ENCODE measurements at places on chromosomes 5 and 9.
A peak's percentile ranks its signal among the peaks of the same experiment; 100 is the strongest.

DNA sequence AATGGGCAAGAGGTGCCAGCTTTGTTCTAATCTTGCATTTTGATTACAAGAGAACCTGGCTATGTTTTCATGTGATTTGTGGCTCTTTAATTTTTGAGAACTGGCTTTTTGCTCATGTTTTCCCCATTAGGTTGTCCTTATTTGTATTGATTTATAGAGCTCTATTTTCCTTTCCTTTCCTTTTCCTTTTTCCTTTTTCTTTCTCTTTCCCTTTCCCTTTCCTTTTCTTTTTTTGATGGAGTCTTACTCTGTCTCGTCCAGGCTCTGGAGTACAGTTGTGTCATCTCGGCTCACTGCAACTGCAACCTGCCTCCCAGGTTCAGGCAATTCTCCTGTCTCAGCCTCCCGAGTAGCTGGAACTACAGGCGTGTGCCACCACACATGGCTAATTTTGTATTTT is 55.5 kb downstream of the GPBP1 start:
- no peak for DNase-seq

- no peak for DNase-seq
These were observed 79.0 kb upstream of the RETREG1 start for GRCh38 chr5:16695779-16696178.

- DNase-seq = no peak
These were observed 30.9 kb downstream of the LHX6 start for GRCh38 chr9:122197882-122198281.

DNA sequence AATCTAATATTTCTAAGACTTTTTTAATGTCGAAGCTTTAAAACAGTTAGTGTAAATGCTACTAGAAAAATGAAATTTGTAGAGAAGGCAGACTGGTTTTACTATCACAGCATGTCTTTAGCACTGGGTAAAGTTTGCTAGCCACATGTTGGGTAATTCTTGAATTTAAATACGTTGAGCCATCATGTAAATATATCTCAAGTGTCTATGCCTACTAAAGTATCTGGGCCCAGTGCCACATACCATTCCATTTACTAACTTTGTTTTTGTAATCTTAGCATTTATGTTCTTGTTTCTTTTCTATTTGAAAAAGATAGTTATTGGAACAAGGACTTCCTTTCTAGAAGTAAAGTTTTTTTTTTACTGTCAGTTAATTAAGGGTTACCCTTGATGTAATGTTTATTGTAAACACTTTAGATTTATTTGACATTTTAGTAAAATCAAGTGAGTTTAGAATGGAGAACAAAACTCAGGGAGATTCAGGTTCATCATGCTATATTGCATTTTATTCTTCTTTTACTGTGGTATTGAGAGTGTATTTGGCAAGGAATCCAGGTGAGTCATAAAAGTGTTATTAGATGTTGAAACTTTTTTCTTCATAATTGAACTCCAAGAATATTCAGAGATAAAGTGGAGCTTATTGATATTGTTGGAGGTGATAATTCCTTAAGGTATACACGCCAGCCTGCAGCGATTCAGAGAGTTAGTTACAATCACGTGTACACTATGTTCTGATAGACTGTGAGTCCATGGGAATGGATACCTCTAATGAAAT is 182.4 kb downstream of the CCDC171 start:
- DNase-seq = no peak

GRCh38 chr5:165981671-165982070 is 2309.8 kb upstream of the WWC1 start:
- no peak for DNase-seq

GRCh38 chr5:176619569-176620332 is 9.8 kb upstream of the GPRIN1 start:
- DNase-seq = no peak

- no peak for DNase-seq
These were observed 92.8 kb upstream of the SLCO6A1 start for GRCh38 chr5:102591650-102592049.

DNA sequence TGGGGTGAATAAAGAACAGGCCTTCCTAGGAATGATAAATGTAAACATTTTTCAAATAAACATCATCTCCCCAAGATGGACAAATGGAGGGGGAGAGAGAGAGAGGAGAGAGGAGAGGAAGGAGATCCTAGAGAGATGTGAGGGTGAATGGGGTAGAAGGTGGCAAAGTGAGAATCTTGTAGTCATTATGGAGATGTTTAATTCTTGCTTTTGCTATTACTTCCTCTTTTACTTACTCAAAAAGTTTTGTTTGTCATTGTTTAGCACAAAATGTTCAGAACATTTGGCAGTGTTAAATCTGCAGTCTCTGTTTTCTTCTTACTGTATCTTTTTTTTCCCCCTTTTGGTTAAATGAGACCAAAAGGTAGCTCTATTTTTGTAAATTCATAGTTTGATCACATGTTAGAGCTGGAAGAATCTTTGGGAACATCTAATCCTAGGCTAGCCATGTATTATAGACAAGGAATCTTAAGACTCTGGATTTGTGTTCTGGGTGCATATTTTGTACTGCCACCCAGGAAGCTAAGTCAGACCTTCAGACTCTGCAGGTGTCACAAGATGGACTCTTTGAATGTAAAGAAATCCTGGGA is 266.1 kb downstream of the NTRK2 start:
- DNase-seq = no peak

DNA sequence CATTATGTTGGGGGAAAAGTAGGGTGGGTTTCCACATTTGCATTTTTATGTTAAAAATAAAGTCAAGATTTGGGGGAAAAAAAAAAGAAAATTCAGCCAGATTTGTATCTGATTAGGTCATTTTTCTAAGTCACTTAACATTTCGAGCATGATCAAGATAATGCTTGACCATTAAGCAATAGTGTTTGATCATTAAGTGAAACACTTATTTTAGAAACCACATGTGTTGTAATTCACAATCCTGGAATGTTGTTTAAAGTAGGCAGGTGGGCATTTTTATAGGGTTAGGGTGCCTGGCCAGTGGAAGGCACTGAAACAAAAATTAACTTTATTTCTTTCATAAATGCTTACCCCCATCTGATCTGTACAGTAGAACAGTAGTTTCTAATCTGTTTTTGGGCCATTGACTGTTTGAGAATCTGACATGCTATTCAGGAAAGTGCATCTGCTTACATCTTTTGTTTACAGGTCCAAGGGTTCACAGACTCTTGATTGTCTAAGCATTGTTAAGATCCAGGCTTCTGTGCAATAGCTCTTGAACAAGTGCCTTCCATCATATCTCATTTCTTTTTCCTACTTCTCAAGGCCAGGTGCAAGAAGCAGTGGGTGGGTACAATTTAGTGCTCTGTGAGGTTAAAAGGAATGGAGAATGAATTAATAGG is 9.1 kb downstream of the ZCCHC9 start:
- no peak for DNase-seq

DNA sequence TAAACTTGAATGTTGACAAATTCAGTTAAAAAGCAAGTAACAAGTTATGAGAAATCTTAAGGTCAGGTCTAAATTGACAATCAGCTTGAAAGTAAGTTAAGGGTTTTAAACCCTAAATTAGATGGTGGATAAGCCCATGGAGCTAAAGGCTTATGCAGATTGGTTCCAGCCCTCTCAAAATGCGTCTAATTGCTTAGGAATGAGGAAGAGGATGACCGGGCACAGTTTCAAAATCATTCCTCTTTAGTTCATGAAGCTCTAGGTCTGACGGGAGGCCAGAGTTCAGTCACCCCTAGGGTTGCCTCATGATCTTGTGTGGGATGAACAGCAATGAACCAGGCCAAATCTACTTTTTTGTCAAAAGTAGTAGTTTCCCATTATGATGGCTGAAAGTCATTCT is 75.4 kb downstream of the SLC38A9 start:
- no peak for DNase-seq

DNA sequence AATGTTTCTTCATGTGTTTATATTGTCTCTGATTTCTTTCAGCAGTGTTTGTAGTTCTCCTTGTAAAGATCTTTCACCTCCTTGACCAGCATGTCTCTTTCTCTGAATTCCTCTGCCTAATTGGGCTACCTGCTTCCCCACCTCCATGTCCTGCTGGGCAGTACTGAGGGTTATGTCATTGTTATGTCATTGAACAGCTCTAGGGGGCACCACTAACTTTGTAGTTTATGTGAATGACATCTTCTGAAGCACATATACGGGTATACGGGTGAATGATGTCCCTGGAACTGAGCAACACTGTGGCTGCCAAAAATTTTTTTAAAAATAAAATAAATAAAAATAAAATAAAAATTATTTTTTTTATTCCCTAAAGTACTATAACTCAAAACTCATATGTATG is 16.9 kb upstream of the SNCAIP start:
- no peak for DNase-seq

GRCh38 chr5:160071516-160071915 is 47.7 kb downstream of the PWWP2A start:
- DNase-seq = no peak

DNA sequence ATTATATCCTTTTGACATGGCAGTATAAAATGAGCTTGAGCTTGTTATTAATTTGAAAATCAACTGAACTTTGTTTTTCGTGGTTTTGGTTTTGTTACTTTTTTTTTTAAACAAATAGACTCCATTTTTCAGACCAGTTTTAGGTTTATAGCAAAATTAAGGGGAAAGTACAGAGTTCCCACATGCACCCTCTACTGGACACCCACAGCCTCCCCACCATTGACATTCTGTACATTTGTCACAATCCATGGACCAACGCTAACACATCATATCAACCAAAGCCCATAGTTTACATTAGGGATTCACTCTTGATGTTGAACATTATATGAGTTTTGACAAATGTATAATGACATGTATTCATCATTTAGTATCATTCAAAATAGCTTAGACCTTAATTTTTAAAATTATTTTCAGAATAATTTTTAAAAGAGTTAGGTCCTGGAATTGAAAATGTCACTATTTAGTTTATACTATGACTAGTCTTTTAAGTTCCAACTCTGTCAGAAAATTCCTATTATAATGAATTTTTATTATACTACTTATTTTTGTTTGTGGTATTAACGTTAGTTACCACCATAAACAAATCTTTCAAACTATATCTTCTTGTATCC is 35.3 kb upstream of the JMY start:
- no peak for DNase-seq

DNA sequence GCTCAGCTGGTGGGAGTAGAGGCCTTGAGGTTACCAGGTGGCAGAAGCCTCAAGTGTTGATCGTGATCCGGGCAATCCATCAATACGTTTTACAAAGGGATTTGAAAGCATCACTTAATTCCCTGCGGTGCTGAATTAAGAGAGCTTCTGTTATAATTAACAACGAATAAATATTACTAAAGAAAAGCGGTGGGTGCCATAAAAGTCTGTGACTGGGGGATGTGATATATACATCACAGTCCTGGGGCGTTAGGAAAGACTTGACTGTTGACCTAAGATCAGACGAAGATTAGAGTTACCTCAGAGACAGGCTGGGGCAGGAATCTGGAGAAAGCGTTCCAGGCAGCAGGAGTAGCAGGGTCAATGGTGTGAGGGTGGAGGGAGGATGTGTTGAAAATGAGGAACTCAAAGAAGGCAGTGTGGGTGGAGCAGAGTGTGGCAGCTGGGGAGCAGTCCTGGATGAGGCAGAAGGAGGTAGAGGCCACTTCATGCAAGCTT is 6.7 kb upstream of the C5orf63 start:
- no peak for DNase-seq

DNA sequence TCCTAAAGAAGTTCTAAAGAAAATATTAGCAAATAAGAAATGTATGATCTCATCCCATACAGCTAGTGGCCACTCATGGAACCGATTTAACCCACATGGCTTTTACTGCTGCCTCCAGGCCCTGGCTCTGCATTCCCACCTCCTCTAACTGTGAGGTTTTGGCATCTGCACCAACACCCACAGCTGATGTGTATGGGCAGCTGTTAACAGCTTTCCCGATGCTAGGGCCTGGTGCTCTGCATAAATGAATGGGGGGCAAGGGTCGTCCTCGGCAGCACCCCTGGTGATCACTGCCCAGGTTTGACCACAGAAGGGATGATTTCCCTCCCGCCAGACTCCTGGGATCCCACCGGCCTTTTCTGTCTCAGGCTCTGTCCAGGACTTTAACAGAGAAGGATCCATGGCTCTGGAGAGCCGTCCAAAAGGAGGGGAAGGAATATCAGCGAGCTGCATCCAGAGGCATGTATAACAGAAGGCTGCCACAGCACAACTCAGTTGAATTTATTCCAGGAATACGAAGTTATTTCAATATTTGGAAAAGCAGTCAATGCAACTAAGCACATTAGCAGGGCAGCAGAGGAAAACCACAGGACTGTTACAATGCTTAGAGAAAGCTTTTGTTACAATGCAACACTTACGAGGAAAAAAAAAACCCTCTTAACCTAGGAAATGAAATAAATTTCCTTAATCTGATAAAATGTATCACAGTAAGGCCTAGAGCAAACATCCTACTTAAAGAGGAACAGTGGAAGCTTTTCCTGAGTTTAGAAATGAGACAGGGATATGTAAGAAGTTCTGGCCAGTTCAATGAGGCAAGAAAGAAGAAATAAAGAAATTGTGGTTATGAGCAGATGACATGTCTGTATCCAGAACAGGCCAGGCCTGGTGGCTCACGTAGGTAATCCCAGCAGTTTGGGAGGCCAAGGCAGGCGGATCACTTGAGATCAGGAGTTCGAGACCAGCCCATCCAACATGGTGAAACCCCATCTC is 63.1 kb downstream of the NACC2 start:
- DNase-seq = peak; percentile 47

DNA sequence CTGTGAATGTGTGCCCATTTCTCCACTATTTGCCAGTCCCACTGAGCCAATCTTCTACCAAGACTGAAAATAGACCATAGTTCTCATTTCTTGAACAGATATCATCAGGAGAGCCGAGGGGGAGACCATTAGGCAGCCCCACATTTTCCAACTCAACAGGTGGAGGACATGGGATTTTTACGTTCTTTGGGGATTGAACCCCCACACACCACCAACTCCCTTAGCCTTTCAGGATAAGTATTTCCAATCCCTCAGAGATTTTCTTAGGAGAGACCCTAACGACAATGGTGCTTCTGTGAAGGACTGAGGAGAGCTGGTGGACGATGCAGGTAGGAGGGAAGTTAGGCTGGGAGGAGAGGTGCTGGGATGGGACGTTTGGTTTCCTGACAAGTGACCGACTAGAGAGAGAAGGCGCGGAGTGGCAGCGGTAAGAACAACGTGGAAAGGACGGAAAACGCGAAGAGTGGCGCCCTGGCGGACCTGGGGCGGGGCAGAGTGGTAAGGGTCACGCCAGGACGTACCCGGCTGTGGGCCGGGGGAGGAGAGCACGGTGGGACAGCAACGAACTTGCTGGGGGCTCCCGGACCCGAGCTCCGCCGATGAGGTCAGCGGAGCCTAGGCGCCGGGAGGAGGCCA is 681 bp upstream of the CHSY3 start:
- no peak for DNase-seq

DNA sequence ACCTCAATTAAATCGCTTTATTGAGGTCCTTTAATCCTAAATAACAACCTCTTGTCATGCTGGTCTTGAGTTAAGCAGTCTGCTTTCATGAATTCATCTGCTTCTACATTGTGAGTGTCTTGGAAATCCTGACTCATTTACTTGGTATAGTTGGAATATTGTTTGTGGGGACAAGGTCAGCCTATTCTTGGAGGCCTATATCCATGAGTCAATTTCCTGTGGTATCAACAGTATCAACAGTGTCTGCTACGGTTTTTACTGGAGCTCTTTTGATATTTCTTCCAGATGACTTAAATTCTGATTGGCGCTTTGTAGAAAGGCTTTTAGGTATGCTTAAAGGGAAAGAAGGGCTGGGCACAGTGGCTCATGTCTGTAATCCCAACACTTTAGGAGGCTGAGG is 71.2 kb upstream of the PARP8 start:
- DNase-seq = no peak

- DNase-seq = peak; percentile 38
These were observed at the start of gene AQP3 for GRCh38 chr9:33446946-33447798. AQP3 (minus strand) TSS chr9:33447593; CDS start chr9:33447530, 63 bp downstream.

GRCh38 chr5:1548702-1549474 is 25.1 kb upstream of the LPCAT1 start:
- no peak for DNase-seq
